ENCODE measurements at places on chromosomes 6 and 20.
A peak's percentile ranks its signal among the peaks of the same experiment; 100 is the strongest.

DNA sequence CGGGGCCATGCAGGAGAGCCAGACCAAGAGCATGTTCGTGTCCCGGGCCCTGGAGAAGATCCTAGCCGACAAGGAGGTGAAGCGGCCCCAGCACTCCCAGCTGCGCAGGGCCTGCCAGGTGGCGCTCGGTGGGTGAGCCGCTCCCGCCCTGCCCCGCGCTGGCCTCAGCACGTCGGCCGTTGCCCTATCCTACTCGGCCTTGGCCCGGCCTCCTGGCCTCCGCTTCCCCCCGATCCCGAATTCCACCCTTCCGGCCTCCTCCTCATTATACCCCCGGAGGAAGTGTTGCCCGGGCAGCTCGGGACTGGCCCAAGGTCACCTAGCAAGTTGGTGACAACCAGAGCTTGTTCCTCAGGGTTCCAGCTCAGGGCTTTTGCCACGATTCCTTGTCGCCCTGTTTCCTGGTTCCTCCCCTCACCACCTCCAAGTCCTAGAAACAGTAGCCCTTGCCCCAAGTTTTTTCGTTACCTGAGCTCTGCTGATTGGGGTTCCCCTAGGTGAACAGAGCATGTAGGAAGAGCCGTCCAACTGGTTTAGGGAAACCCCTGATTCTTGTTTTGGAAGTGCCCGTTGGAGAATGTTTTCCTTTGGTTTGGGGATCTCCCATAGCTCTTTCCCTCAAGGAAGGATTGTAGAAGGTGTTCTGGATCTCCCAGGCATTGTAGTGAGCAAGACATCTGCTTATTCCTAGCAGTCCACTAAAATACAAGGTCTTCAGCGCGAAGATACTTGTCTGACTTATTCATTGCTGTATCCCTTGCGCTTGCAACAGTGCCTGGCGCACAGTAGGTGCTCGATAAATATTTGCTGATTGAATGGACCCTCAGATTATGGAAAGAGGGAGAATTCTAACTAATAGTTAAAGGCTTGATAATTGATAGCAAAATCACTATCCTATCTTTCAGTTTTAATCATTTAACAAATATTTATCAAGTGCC, 641 bp downstream of the ARFGEF2 start:
- peak; percentile 78 for DNase-seq

- no peak for DNase-seq
Observed at GRCh38 chr6:30845183-30845582, 39.1 kb upstream of the DDR1 start.

DNA sequence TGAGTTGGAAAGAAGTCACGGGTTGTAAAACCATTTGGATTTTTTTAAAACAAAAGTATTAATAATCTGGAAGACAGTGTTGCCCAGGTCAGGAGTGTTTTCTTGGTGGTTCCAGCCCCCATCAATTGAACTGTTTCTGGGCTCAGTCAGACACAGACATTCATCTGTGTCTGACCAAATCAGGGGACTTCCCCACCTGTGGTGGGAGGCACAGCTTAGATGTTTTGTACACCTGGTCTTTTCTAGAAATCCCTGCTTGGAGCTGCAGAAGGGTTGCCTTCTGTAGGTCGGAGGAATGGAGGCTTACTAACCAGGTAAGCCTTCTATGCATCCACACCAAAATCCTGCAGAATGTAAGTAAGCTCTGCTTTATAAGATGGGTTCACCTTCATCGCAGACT, 63.6 kb downstream of the CDS2 start:
- no peak for DNase-seq

DNA sequence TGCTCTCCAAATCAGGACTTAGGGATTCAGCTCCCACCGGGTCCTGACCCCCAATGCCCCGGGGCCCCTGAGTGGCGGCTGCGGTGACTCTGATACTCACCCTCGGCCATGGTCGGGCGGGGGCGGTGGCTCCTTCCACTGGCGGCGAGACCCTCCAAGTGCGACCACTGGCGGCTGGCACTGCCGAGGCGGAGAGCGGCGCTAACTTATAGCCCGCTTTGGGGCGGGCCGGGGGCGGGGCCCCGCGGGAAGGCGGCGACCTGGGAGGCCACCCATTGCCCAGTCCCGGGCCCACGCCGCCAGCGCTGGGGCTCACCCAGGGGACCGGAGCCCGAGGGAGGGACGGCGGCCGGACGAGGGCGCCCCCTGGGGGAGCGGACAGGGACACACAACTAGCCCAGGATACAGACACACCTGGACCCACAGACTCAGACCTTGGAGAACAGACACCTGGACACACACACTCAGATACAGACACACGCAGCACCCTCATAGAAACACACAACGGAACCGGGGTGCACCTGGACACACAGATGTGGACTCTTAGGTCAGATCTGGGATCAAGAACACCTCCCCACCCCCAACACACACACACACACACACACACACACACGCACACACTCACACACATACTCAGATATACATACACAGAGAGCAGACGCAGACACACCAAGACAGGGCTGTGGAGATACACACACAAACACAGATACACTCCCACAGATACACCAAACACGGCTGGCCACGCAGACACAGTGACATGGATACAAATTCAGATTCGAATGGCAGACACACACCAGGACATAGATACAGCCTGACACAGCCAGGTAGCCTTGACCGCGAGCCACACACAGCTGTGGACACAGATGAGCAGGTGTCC, at the start of gene TGM2:
TSS of gene TGM2 (minus strand) at position 182 of the 877 bp plus-strand sequence. CDS start at position 110, 72 bp downstream.
- DNase-seq: peak; percentile 52

GRCh38 chr20:24665196-24665595, 195.8 kb downstream of the SYNDIG1 start:
- no peak for DNase-seq
